ENCODE measurements at places on chromosomes 12 and 14.

- DNase-seq, result no peak
Measured at GRCh38 chr12:68038650-68039049, 49.4 kb downstream of the IFNG-AS1 start.

DNA sequence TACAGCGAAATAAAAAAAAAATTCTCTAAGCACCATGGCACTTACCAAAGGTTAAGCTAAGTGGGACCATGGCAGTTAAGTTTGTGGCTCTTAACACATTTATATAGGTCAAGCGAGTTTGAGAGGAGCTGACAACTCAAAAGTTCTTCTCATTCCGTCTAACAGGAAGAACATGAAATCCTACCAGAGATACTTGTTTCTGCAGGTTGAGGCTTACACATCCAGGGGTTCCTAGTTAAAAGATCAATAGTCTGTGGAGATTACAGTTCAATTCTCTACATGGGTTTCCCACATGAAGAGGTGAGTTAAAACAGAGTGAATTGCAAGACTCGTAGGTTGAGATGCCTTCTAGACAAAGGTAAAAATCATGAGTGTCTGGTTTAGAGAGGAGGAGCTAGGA lies 142.6 kb downstream of the EMP1 start:
- no peak for DNase-seq

GRCh38 chr12:117662620-117663395 lies 301.4 kb upstream of the NOS1 start:
- no peak for DNase-seq

DNA sequence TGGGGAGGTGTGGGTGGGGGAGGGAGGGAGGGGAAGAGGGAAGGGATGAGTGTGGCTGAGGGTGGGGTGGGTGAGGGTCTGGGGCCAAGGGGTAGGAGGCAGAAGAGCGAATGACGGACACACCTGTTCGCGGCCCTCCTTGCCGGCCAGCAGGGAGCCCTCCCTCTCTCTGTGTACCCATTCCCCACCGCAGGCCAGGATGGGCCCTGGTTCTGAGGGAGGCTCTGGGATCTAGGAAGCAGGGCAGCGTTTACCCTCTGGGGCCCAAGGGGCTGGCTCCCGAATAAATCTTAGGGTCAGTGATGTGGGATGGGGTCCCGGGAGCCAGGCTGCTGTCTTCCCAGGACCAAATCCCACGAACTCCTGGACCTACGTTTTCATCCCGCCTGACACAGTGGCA lies 46.0 kb upstream of the ESRRB start:
- DNase-seq, result no peak

GRCh38 chr14:90373887-90374286 lies 22.9 kb upstream of the CALM1 start:
- DNase-seq, result no peak

GRCh38 chr14:20327005-20327869 lies 5.8 kb downstream of the CCNB1IP1 start:
- DNase-seq, result no peak

DNA sequence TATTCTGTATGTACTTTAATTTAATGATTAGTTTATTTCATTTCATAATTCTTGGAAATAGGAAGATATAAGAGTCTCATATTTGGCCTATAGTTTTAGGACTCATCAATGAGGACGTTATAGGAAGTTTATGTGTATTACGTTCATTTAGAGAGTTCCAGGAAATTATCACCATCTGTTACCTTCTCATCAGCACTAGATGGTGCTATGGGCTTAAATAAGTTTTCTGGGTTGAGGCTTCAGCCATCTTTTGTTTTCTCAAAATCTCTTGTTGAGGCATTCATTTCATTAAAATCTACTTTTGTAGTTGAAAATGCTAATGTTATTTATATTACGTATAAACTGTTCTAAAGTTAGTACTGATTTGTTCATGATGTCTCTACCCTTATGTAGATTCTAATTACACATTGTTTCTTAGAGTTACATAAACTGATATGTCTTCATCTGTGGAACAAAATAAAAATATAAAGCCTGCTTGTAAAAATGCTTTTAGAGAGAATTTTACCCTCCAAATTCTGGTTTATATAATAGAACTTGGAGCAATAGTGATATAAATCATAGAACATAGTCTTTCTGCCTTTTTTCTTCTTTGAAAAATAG lies 89.2 kb downstream of the CFAP54 start:
- peak; percentile 2 for DNase-seq
